ENCODE measurements at places on chromosomes 1 and 21.

DNA sequence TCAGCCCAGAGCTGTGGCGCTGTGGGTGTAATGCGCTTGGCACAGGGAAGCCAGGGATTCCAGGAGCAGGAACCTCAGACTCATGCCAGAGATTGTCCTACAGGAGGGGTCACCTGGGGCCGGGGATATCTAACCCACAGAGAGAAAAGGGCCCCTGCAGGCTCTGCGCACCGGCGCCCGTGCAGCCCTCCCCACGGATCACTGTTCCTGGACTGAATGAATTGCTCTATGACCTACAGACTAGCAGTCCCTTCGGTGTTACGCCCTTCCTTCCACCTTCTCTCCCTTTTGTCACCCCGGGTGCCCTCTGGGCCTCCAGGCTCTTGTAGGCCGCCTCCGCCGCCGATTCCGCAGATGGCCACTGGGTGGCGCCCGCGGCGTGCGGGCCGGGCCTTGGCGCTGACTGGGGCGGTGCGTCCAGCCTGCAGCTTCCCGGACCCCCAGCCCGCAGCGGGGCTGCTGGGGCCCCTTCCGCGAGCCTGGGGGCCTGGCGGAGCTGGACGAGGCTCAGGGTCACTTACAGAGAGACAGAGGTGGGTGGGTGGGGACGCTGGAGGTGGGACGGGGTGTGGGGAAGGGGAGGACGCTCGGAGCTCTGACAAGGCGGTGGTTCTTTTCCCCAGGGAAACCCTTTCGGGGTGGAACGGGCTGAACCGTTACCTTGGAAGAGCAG lies 101.3 kb downstream of the IER5 start:
- DNase-seq: peak; percentile 81

GRCh38 chr1:177798614-177799013 lies 171.2 kb downstream of the SEC16B start:
- no peak for DNase-seq

DNA sequence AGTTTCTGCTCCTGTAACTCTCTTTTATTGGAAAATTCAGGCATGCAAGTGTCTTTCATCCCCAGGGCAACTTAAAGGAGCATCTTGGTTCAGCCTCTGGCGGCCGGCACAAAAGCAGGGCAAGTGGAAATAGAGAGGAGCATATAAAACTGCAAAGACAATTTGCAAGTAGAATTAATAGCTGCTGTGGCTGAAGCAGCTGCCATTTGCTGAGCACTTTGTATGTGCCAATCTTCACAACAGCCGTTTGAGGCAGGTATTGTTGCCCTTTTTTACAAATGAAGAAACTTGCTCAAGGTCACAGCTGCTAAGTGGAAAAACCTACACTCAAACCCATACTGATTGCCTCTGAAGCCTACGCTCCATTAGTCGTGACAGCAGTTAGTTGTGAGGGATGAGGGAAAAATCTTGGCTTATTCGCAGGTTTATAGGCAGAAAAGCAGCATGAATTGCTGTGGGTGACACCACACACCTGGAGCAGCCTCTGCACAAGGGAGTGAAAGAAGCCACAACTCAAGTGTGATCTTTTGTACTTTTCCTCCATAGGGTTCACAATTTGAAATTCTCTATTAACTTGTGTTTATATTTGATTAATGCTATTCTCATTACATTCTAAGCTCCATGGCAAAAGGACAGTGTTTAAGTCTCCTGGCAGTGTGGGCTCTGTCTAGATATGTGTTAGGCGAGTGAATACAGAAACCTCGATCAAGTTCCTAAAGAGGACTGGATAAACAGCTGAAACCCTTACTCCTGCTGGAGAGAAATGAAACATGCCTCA lies 99.0 kb upstream of the BEND5 start:
- DNase-seq: no peak

DNA sequence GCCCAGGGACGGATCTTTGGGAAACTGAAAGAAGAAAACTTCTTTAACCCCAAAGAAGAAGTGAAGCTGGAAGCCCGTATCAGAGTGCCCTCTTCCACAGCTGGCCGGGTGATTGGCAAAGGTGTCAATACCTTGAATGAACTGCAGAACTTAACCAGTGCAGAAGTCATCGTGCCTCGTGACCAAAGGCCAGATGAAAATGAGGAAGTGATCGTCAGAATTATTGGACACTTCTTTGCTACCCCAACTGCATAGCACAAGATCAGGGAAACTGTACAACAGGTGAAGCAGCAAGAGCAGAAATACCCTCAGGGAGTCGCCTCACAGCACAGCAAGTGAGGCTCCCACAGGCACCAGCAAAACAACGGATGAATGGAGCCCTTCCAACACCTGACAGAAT lies 114.0 kb downstream of the NBPF12 start:
- DNase-seq: no peak

- peak; percentile 51 for DNase-seq
Measured at GRCh38 chr1:37575692-37576091, 19.0 kb downstream of the DNALI1 start.

DNA sequence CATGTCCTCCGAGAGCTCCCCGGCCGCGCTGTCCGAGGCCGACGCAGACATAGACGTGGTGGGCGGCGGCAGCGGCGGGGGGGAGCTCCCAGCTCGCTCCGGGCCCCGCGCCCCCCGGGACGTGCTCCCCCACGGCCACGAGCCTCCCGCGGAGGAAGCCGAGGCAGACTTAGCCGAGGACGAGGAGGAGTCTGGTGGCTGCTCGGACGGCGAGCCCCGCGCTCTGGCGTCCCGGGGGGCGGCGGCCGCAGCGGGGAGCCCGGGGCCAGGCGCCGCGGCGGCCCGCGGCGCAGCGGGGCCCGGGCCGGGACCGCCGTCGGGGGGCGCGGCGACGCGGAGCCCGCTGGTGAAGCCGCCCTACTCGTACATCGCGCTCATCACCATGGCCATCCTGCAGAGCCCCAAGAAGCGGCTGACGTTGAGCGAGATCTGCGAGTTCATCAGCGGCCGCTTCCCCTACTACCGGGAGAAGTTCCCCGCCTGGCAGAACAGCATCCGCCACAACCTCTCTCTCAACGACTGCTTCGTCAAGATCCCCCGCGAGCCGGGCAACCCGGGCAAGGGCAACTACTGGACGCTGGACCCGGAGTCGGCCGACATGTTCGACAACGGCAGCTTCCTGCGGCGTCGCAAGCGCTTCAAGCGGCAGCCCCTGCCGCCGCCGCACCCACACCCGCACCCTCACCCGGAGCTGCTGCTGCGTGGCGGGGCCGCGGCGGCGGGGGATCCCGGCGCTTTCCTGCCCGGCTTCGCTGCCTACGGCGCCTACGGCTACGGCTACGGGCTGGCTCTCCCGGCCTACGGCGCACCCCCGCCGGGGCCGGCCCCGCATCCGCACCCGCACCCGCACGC lies 547 bp downstream of the FOXD2 start:
- peak; percentile 30 for DNase-seq

- no peak for DNase-seq
Measured at GRCh38 chr1:89687254-89687653, 54.3 kb downstream of the LRRC8C start.

- no peak for DNase-seq
Measured at GRCh38 chr1:55320891-55321290, 105.7 kb upstream of the USP24 start.

GRCh38 chr1:211476200-211476849 lies 15.6 kb downstream of the RD3 start:
- DNase-seq: peak; percentile 84

- no peak for DNase-seq
Measured at GRCh38 chr21:22421416-22422180, 1423.4 kb downstream of the NCAM2 start.

DNA sequence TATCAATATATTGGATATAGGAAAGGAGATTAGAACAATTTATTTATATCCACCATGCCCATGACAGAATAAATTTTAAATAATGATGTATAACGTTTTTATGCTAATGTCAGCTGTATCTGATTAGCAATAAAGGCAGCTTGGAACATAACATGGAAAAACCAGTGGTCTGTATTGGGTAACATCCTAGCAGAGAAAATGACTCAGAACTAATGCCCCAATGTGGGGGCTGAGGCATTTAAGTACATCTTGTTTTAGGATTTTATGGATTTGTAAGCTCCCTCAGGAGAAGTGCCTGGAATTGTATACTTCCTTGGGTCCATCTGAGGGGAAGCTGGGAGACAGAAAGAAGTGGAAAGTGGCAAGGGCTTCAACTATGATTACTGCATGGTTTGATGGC lies 82.3 kb downstream of the HMCN1 start:
- DNase-seq: no peak

DNA sequence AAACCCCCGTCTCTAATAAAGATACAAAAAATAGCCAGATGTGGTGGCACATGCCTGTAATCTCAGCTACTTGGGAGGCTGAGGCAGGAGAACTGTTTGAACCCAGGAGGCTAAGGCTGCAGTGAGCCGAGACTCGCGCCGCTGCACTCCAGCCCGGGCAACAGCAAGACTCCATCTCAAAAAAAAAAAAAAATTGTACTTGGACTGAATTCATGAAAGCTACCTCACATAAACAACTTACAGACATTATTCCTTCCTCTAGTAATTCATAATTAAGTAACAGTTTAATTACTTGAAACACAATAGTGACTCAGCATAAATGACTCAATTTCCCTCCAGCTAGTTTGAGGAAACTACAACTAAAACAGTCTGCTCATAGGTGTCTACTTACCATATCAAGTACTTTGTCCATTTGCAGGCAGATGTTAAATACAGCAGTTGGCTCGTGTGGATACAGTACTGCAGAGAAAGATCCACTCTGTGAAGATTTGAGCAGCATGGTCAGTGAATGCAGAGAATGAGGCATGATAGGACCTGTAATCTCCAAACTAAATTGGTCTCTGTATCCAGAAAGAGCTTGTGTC lies 9.4 kb downstream of the DONSON start:
- peak; percentile 14 for DNase-seq

DNA sequence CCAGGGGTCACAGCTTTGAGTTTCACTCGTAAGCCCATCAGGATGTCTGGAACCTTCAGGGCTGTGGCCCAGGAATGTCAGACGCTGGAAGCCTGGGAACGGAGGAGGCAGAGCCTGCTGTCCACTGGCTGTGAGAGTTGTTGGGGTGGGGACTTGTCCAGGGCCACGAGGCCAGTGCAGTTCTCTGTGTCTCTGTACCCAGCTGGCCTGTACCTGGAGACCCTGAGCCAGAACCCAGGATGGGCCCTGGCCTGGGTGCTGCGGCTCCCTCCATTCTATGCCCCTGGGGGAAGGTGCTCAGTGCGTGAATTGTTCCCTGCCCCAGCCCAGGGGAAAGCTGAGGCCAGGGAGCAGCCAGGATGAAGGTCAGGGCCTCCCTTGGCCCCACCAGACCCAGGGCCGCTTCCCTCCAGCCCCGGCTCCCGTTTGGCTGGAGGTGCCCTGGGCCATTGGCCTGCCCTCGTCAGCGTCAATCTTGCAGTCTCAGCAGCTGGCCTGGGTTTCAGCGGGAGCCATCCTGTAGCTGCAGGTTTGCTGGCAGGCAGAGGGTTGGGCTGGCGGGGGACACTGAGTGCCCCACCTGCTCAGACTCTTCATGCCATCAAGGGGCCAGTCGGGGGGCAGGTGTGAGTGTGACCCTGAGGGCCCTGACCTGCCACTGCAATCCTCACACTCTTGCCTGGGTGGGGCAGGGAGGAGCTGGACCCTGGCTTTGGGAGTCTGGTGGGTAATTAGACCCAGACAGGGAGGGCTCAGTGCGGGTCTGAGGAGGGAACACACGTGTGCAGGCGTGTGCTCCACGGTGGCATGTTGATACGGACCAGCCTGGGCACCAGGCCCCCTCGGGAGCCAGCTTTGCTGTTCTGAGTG lies 724 bp upstream of the CALML6 start:
- DNase-seq: no peak

- no peak for DNase-seq
Measured at GRCh38 chr1:41784531-41785274, 134.0 kb downstream of the HIVEP3 start.

GRCh38 chr1:12409681-12410080 lies 179.9 kb downstream of the VPS13D start:
- no peak for DNase-seq

GRCh38 chr1:211932231-211932932 lies 101.8 kb upstream of the LPGAT1 start:
- DNase-seq: no peak

DNA sequence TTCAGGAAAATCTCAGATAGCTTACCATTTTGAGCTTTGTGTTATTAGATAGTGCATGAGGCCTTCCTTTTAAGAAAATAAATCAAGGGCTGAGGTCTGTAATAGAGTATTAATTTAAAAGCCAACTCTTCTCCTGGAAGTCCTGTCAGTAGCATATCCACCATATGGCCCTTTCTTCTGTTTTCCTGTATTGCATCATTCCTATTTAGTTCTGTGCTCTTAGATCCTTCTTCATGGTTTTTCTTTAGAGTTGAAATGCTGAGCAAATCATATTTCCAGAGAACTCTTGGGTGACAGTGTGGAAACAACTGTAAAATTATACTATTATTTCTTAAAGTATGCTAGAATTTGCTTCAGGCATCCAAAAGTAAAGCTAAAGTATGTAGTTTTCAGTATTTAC lies 91.7 kb downstream of the TTC3 start:
- DNase-seq: no peak

GRCh38 chr1:62727656-62728407 lies 39.6 kb upstream of the DOCK7 start:
- DNase-seq: no peak

GRCh38 chr1:25657883-25658760 lies 41.5 kb downstream of the MAN1C1 start:
- no peak for DNase-seq

Data from activated CD4-positive, alpha-beta T cell treated with anti-CD3 and anti-CD28 coated beads, Interleukin-2, Interleukin-6, amounts not matched to agents 100 ng/mL and 50 ng/mL, durations not matched to agents 16 hours and 8 hours (primary cell).